ENCODE measurements at places on chromosomes 2 and 18. TPM values are rescaled to one million over a fixed set of nuclear protein-coding genes. Genes with fewer than 3 reads are reported as not detected.

ZEB2 gene
- total RNA-seq, result 2.6 TPM

CPO gene
- not detected for total RNA-seq

DPYSL5 gene
- not detected for total RNA-seq

SPP2 gene
- total RNA-seq, result 0.37 TPM

GCG gene
- total RNA-seq, result 0.29 TPM

CABLES1 gene
- total RNA-seq, result 15.6 TPM

LHCGR gene
- total RNA-seq, result 0.11 TPM

LINC00305 gene
- not detected for total RNA-seq

- no peak for DNase-seq
Measured at GRCh38 chr2:236790963-236791362, 221.3 kb downstream of the ACKR3 start.

DNA sequence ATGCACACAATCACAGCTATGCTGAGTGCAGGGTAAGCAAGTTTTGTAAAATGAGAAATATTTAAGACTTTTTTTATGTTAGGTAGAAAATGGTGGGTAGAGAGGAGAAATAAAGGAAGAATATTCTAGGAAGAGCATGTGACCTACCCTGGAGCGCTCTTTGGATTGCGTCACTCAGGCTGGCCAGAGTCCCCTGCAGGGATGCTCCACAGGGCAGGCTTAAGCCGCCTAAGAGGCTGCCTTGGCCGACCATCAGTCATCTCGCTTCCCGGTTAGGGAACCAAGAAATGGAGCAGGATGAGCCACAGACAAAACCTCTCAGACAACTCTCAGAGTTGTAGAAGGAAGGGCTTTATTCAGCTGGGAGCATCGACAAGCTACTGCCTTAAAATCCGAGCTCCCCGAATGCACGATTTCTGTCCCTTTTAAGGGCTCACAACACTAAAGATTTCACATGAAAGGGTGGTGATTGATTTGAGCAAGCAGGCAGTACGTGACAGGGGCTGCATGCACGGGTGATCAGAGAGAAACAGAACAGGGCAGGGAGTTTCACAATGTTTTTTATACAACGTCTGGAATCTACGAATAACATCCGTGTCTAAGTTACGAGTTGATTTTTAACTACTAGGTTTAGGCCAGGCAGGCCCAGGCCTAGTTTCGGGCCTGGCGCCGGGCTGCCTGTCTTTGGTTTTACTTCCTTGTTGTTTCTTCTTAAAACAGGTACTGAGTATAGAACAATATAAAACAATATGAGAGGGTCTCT, 1072.0 kb downstream of the CBLN2 start:
- DNase-seq, result no peak

- peak; percentile 31 for DNase-seq
Measured at GRCh38 chr2:223101340-223102039, 49.5 kb downstream of the KCNE4 start.

- DNase-seq, result no peak
Measured at GRCh38 chr2:176483476-176483875, 214.2 kb downstream of the MTX2 start.

DNA sequence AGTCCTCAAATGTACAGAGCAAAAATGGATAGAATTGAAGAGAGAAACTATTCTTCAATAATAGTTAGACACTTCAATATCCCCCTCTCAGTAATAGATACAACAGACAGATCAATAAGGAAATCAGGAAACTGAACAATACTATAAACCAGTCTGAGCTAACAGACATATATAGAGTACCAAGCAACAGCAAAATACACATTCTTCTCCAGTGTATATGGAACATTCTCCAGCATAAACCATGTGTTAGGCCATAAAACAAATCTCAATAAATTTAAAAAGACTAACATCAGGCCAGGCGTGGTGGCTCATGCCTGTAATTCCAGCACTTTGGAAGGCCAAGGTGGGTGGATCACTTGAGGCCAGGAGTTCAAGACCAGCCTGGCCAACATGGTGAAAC, 43.7 kb upstream of the AMMECR1L start:
- no peak for DNase-seq

DNA sequence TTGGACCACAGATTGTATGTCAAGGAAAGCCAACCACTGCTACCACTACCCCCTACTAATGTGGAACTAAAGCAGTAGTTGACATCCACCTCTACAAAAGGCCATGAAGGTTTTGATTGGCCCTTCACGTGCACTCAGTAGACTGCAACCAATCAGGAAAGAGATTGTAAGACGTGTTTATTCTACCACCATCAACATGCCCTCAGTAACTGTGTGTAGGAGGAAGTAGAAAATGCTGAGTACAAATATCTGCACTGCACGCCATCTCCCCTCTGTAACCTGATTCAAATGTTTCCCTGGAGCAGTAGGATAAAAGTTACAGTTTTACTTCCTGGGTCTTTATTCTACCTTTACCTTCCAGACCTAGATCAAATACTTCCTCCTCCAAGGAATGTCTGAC, 2.9 kb upstream of the CASP10 start:
- DNase-seq, result no peak

DNA sequence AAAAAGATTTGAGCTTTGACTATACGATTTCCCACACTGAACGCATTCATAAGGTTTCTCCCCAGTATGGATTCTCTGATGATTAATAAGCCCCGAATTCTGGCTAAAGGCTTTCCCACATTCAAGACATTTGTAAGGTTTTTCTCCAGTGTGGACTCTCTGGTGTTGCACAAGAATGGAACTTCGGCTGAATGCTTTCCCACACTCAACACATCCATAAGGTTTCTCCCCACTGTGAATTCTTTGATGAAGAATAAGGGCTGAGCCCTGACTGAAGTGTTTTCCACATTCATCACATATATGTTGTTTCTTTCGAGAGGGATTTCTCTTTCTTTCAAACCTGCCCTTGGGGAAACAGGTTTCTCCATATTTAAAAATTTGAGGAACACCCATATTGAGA, 6.9 kb downstream of the ZNF24 start:
- no peak for DNase-seq

DNA sequence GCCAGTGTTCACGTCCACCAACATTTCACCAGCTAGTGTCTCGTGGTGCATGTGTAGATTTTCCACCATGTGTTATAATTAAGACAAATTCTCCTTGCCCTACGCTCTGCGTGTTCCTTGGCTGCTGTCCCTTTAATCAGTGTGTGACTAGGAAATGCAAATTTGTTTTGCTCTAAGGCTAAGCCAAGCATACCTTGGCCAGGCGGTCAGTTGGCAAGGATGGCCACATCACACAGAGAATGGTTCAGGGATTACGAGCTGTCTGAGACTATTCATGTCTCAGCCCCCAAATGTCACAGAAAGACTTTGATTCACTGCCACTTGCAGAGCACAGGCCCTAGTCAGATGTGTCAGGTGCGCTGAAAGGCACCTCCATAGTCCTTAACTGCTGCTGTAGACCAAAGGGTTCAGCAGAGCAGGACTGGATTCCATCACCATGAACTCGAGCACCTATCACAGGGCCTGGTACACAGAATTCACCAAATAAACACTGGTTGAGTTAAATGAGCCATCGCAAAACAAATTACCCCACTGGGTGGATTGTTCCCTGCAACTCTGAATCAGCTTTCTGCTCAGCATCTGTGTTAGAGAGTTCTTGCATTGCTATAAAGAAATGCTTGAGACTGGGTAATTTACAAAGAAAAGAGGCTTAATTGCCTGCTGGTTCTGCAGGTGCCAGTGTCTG, 128.4 kb downstream of the CABLES1 start:
- DNase-seq, result no peak

DNA sequence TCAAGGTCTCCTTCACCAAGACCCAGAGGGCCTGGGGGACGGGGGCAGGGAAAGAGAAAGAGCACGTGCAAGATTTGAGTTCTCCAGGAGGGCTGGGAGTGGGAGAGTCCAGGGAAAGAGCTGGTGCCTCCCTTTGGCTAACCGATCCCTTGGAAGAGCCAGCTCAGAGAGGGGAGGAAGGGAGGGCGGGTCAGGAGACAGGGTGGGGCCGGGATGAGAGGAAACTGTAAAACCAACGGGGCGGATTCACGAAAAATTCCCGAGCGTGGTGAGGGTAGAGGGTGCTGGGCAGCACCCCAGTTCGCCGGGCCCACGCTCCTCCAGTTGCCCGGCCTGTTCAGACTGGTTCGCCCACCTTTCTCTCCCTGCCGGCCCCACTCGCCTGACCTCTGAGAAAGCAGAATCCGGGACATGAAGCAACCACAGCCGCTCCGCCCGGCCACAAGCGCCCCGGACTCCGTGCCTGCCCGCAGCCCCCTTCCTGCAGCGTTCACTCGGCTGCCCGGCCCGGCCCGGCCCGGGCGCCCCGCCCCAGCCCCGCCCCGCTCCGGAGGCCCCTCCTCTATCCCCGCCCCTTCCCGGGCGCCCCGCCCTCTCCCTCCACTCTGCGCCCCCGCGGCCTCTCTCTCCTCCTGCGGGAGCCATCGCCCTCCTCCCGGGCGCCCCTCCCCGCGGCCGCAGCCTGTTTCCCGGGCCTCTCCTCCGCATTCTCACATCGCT, 230.9 kb upstream of the SMAD2 start:
- DNase-seq, result no peak

GRCh38 chr18:10320791-10321190, 133.6 kb upstream of the APCDD1 start:
- DNase-seq, result no peak

DNA sequence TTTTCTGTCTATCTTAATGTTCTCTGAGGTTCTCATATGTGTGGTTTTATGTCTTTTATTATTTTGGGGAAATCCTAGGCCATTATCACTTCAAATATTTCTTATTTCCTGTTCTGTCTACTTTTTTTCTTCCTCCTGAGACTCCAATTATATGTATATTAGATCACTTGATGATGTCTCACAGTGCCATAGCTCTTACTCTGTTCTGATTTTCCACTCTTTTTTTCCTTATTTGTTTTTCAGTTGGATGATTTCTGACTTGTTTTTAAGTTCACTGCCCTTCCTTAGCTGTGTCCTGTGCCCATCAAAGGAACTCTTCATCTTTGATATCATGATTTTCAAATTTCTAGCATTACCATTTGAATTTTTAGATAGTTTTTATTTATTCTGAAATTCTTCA, 24.1 kb downstream of the FAM228B start:
- no peak for DNase-seq

DNA sequence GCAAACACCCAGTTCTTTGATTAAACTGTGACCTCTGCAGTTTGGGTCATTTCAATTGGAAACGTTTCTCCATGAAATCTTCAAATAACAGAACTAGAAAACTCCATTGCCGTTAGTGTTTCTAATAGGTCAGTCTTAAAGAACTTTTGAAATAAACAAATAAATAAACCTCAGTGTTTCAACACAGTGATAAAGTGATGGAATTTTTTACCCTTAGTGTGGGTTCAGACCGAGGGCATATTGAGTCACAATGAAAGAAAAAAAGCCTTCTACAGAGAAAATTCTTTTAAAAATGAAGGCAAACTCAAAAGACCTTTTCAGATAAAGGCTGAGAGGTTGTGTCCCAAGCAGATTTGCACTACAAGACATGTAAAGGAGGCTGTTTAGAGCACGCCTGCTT, 149.6 kb downstream of the NCKAP5 start:
- no peak for DNase-seq

DNA sequence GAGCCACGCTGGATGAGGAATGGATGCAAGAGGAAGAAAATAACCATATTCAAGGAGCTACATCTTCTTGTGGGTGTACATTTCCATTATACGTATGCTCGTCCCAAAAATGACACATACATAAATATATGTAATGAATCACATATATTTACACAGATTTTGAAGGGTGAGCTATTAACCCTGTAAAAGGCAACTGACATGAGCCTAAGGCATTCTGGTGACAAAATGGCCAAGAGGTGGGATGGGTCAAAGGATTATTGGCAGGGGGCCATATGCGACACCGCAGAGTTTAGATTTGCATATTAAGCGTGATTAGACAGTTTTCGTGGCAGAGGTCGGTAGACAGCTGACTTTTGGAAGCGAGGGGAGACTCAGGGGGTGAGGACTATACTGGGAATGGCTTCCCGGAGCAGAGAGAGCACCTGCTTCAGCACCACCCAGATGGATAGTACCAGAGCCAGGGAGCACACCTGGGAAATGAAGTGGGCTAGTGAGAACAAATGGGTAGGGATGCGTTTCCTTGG, 431 bp upstream of the CNRIP1 start:
- DNase-seq, result no peak

GRCh38 chr18:79573921-79574491, 105.6 kb upstream of the CTDP1 start:
- no peak for DNase-seq

DNA sequence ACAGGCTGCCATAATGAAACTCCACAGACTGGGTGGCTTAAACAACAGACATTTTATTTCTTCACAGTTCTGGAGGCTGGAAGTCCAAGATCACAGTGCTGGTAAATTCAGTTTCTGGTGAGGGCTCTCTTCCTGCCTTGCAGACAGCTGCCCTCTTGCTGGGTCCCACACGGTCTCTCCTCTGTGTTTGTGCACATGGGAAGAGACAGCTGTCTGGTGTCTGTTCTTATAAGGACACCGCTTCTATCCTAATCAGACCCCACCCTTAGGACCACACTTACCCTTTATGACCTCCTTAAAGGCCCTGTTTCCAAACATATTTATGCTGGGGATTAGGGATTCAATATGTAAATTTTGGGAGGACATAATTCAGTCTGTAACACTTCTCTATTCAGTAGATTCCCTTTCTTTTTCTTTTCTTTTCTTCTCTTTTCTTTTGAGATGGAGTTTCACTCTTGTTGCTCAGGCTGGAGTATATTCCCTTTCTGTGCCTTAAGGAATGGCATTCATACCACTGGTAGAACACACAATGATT, 18.9 kb downstream of the CTIF start:
- DNase-seq, result no peak

- DNase-seq, result no peak
Measured at GRCh38 chr2:215522237-215522636, 86.4 kb upstream of the FN1 start.

- no peak for DNase-seq
Measured at GRCh38 chr2:171081649-171082111, 79.0 kb downstream of the TLK1 start.

DNA sequence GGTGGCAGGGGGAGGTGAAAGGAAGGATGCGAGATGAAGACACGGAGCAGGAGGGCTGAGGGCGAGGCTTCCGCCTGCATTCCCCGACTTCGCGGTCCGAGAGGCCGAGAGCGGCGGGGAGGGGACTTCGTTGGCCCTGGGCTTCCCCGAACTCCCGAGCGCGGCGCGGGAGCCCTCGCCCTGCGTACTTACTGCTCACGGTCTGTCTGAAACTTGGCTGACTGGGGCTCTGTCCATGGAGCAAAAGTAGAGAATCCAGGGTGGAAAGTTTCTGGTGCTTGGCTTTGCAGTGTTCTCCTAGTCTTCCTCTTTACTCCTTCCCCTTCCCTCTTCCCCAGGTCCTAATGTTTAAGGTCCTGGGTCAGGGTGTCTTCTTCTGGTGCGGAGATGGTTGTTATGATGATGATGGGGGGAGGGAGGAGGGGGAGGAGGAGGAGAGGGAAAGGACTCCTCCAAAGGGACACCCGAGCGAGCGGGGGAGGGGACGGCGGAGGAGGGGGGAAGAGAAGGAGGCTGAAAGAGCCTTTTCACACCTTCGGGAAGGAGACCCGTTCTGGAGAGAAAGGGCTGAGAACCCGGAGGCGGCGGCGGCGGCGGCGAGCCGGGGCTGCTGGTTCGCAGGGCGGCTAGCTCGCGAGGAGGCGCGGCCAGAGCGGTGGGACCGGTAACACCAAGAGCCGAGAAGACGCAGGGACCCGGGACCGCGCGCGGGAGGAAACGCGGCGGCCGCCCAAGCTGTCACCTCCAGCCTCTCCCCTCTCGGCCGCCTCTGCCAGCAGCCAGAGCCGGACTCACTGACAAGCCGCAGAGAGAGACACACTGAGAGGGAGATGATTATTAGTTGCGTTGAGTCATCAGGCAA, at the start of gene SATB2:
TSS of gene SATB2 (minus strand) at position 793 of the 862 bp plus-strand sequence. CDS start 1,902 bp downstream, outside the sequence.
- DNase-seq, result no peak

GRCh38 chr18:51425475-51425874, 228.0 kb upstream of the MEX3C start:
- DNase-seq, result peak; percentile 11

Measured in GM12878 (cell line).